ENCODE measurements at places on chromosomes 16 and 17.

DNA sequence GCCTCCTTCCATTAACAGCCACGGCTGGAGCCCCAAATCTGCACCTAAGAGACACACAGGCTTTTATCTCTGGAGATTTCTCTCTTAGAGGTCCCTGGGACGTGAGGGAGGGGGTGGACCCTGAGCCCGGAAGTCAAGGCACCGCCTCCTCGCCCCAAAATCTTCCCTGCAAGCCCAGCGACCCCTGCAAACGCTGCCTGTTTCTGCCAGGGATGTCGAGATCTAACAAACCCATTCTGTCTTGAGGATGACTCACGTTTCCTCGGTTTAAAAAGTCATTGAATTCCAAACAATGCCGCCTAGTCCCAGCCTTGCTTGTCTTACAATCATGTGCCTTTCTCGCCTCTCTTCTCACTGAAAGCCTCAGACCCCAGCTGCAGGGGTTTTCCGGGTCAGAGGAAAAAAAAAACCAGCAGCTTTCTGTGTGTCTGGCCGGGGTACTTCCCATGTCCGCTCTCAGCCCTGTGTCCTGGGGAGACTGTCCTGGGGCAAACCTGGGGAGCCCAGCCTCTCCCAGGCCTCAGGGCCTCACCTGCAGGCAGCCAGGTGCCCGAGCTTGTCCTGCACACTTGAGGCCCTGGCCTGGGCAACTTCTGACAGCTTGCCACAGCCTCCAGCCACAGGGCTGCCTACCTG lies 15.4 kb downstream of the ARL2BP start:
- no peak for DNase-seq

GRCh38 chr17:17395885-17396284 lies 80.9 kb upstream of the MED9 start:
- no peak for DNase-seq

- DNase-seq: no peak
These were observed 9.2 kb downstream of the FSCN2 start for GRCh38 chr17:81537343-81537855.

DNA sequence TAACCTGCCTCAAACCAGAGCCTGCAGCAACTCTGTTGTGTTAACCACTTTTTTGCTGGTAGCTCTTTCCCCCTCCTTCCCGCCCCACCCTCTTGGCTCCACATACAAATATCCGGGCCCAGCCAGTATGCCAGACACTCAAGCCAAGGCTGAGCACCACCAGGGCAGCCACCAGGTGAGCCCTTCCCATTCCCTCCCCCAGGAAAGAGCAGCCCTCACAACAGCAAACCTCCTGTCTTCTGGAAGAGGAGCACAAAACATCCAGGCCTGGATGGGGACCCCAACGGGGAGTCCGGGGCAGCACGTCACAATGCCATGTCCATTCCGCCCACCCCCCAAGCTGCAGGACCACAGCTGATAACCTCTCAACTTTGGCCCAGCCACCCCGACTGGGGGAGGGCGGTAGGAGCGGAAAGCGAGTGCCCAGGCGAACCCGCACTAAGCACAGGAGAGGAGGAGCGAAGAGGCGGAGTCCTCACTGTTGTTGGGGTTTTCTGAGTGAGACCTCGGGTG lies 757 bp downstream of the ORMDL3 start:
- DNase-seq: peak; percentile 40

- DNase-seq: no peak
These were observed 56.4 kb downstream of the MGAT5B start for GRCh38 chr17:76924345-76925342.

DNA sequence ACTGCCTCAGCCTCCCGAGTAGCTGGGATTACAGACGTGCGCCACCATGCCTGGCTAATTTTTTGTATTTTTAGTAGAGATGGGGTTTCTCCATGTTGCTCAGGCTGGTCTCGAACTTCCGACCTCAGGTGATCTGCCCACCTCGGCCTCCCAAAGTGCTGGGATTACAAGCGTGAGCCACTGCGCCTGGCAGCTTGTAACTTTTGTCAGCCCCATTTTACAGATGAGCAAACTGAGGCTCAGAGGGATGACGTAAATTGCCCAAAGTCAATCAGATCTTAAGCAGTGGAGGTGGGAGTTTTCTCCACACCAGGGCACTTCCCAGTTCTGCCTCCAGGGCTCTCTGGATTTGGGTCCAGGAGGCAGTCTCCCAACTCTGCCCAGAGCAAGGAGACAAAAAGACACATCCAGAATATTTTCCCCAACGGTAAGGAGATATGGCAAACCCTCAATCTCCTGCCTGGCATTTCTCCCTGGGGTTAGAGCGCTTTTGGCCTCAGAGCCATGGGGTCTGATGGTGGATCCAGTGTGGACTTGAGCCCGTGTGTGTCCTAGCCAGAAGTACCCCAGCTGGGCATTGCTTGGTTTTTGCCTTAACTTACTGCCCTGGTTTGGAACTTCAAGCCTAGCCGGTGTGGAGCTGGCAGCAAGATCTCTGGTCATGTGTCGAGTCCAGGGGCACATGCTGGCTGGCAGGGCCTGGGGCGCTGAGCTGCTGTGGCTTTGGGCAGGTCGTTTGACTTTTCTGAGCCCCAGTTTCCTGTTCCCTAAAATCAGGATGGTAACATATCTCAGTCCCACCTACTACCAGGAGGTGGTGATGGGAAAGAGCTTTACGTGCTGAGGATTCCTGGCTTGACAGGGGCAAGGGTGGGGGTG lies 3.4 kb downstream of the ADAM11 start:
- no peak for DNase-seq

DNA sequence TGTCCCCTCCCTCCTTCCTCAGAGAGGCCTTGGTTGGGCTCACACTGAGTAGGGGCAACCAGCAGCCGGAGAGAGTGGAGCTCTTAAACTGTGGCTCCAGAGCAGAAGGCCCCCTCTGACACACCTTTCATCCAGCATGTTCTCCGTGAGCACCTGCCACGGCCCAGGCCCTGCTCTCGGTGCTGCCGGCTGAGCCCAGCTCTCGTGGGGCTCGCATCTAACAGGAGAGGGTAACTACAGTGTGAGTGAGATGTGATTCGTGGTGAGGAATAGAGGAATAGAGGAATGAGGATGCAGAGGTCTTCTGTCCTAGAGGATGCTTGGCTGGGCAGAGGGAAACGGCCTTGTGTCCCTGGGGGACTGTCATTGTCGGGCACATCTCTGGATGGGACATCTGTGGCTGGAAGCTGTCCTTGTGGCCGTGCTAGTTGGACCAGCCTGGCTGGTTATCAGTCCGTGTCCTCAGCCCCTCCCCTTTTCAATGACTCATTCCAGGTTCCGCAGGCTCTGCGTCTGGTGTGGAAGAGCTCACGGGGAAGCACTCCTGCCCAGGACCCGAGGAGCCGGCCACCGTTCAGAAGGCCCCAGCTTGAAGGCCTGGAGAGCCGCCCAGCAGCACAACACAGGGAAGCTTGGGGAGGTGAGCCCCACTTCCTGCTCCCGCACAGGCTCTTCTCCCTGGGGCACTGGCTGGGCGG lies 11.9 kb upstream of the DNASE1 start:
- no peak for DNase-seq

GRCh38 chr17:47275245-47275984 lies 21.8 kb downstream of the ITGB3 start:
- DNase-seq: no peak

GRCh38 chr16:88737298-88738150 lies 31.2 kb downstream of the CTU2 start:
- DNase-seq: peak; percentile 72

GRCh38 chr17:32100971-32101631 lies 41.2 kb upstream of the RHOT1 start:
- no peak for DNase-seq

DNA sequence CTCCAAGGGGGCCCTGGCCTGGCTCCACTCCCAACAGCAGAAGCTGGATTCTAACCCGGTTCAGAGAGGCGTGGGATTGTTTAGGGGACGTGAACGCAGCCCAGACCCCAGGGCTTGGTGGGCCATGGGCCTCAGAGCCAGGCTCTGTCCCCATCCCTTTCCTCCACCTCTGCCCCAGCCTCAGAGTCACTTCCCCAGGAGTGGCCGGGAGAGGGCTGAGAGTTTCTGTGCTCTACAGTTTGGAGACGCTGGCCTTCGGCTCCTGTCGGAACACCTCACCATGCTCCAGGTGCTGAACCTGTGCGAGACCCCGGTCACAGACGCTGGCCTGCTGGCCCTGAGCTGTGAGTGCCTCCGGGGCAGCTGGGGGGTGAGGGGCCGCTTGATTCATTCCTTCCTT lies 73.8 kb upstream of the PLCG2 start:
- no peak for DNase-seq

DNA sequence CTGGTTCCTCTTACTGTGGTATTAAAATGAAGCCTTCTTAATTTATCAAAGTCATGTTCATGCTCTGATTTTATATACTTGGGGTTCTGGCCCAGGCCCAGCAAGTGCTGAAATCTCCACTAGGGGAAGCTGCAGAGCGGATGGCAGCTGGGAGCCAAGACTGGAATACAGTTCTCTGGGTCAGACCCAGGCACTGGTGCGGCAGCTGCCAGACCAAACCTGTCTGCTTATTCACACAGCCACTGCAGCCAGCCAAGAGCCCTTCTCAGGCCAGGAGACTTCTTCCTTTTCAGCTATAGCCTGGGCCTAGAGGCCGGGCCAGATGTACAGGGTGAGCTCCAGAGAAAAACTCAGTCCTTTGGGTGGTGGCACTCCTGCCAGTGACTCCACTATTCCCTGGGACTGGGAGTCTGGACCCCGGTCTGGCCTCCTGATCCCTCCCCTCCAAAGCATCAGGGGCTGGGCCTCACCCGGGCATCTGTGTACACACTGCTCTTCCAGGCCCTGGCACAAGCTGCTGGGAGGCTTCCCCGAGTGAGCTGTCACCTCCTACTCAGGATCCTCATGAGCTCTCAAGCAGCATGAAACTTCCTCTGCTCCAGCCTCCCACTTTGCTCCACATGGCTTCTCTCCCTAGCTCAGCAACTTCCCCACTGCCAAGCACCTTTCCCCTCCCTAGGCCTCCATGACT lies 24.4 kb downstream of the ATP6V0D1 start:
- DNase-seq: no peak

DNA sequence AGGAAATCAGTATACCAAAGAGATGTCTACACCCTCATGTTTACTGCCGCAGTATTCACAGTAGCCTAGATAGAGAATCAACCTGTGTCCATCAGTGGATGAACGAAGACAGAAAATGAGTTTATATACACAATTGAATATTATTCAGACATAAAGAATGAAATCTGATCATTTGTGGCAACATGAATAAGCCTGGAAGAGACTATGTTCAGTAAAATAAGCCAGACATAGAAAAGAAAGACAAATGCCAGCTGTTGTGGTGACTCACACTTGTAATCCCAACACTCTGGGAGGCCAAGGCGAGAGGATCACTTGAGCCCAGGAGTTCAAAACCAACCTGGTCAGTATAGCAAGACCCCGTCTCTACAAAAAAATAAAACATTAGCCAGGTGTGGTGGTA lies 16.1 kb downstream of the NUDT16L1 start:
- no peak for DNase-seq

GRCh38 chr16:50644729-50645128 lies 36.4 kb downstream of the SNX20 start:
- DNase-seq: no peak

DNA sequence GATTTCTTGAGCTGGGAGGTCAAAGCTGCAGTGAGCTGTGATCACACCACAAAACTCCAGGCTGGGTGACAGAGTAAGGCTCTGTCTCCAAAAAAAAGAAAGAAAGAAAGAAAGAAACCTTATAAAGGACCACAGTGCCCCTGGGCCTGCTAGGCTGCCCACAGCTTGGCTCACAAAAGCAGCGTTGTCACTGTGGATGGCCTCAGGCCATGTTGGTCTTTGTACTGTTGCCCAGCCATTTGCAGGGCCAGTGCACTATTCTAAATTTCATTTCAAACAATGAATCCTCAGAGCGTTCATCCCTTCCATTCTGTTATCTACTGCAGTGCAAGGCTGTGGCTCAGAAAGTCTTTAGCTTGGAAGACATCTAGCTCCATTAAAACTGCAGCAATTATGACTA lies 208.4 kb downstream of the SLC39A11 start:
- DNase-seq: no peak
